ENCODE measurements at places on chromosomes 7 and 10. TPM values are rescaled to one million over a fixed set of nuclear protein-coding genes. Genes with fewer than 3 reads are reported as not detected.

Gene NFE2L3
- total RNA-seq: 28.4 TPM

Gene SH2B2
- total RNA-seq: 0.25 TPM

Gene TBX20
- total RNA-seq: not detected

Gene XRCC2
- total RNA-seq: 8.5 TPM

Gene TUBB8
- not detected for total RNA-seq

Gene NRF1
- total RNA-seq: 20.3 TPM

Gene TAS2R4
- total RNA-seq: 0.88 TPM

Gene TAS2R3
- 1.3 TPM for total RNA-seq

Gene ADCYAP1R1
- not detected for total RNA-seq

Gene SPDYE18
- 0.66 TPM for total RNA-seq

Gene CCL24
- not detected for total RNA-seq

Gene MRPS24
- 105 TPM for total RNA-seq

Gene HNRNPF
- total RNA-seq: 230 TPM

Gene CAMK2B
- total RNA-seq: 1.6 TPM

Gene VSTM4
- total RNA-seq: 0.07 TPM

Gene HHEX
- total RNA-seq: 109 TPM

Gene OPN1SW
- total RNA-seq: not detected

Gene PNLIP
- not detected for total RNA-seq

Gene PSD
- total RNA-seq: 0.40 TPM

Gene FAM180A
- total RNA-seq: not detected

Gene LHFPL3
- total RNA-seq: not detected

Gene PNLIPRP2
- total RNA-seq: not detected

Gene TEX36
- total RNA-seq: not detected

Gene CHAT
- total RNA-seq: not detected
